ENCODE measurements at places on chromosomes 5 and 9. TPM values are rescaled to one million over a fixed set of nuclear protein-coding genes. Genes with fewer than 3 reads are reported as not detected.

- peaks cover 5% of the 10 kb centered on the region for H3K4me1 ChIP-seq
- no peak overlapping the region for H3K27ac ChIP-seq
- peak; percentile 66 for DNase-seq
- H3K4me3 ChIP-seq, result no peak overlapping the region
- H3K36me3 ChIP-seq, result no peaks in the 10 kb centered on the region
- H3K27me3 ChIP-seq, result no peaks in the 10 kb centered on the region
These were observed 10.7 kb downstream of the GSN start for GRCh38 chr9:121278477-121279261.

CTSV gene
- total RNA-seq, result 0.31 TPM

DNA sequence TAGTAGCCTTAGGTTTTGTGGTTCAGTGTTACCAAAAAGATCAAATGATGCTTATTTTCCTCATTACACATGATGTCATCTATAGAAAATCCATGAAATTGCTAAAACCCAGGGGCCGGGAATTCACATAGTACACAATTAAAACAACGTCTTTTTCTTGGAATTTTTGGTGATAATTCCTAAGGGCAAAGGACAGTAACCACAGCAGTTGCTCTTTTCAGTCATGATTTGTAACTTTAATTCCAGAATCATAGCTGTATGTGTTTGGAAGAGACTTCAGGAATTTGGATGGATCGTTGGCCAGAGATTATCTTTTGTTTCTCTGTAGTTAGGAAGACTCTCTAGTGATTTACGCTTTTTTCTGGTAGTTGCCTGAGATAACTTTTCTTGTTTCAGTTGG lies 748.7 kb downstream of the TLE4 start:
- no peak for DNase-seq
- no peak overlapping the region for H3K27ac ChIP-seq
- no peaks in the 10 kb centered on the region for H3K27me3 ChIP-seq
- no peaks in the 10 kb centered on the region for H3K36me3 ChIP-seq

DNA sequence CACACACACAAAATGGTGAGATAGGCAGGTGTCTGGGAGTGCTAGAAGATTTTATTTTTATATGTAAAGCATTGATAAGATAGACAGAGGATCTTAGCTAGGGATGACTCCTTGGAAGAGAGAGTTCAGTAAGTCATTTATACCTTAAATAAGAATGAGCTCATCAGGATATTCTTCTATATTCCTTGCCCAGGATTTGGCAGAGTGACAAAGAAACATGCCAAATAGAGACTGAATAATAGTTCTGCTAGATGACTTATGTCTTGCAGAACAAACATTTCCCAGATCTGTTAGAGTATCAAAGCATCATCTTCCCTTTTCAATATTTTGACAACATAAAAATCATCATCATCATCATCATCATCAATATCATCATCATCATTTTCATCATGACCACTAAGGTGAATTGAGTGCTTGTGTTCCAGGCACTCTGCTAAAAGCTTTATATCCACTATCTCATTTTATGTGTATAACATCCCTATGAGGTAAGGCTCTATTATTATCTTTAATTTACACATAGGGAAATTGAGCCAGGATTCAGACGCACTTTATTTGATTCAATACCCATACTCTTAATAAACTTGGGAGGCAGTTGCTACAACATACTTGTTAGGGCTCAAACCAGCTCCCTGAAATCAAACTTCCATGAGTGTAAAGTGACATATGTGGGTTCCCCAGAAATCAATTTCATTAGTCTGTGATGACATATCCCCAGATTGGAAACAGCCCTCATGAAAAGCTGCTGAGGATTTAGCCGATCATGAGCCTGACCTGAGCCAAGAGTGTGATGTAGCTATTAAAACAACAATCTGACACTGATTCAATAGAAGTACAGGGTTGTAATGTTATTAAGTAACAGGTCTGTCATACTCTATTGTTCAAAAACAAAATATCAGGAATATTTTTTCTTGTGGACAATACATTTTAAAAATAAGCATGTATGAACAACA lies 176.3 kb upstream of the SEMA6A start:
- H3K27ac ChIP-seq, result no peak overlapping the region
- no peak for DNase-seq
- no peaks in the 10 kb centered on the region for H3K36me3 ChIP-seq
- no peak overlapping the region for H3K4me3 ChIP-seq

DIPK1B gene
- 0.16 TPM for total RNA-seq

DNA sequence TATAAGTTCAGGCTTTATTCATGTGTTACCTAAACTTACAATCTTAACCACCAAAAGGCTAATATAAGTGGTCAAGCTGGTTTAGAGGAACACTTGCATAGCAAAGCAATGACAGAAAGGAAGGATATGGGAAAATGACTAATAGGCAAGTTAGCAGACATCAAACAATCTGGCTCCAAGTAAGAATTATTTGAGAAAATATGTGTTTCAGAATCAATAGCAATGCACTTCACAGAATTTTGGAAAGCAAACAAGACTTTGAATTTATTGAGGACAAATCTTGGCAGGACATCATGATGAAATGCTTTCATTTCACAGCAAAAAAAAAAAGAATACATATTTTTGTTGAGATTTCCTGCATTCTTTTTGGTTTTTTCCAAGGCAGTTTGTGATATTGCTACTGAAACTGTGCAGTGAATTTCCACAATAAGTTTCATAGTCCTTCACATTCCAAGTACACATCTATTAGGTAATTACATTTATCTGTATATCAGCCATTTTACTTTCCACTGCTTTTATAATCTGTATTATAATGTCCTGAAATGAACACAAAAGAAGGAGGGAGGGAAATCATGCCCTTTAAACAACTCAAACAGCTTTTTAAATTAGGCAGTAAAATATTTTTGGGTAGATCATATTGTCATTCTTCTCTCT lies 417.9 kb downstream of the NR2F1-AS1 start:
- no peak overlapping the region for H3K4me3 ChIP-seq
- no peak for DNase-seq
- H3K4me1 ChIP-seq, result no peaks in the 10 kb centered on the region
- no peak overlapping the region for H3K27ac ChIP-seq

DNA sequence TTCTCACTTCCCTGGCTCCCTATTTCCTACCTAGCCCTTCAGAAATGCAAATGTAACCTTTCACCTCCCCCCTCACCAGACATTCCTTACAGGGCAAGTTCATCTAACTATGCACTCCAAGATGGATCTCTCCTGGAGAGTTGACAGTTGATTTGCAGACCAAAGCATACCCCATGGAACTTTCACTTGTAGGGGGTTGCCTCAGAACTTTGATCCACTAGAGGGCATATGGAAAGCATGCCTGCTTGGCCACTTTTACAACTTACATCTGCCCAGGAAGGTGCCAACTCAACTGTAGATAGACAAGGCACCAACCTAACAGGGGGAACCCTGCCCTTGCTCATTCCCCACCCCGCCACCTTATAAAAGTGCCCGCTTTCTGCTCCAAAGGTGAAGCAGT lies 187.8 kb downstream of the NXNL2 start:
- no peaks in the 10 kb centered on the region for H3K36me3 ChIP-seq
- peaks cover 28% of the 10 kb centered on the region for H3K27me3 ChIP-seq
- H3K4me3 ChIP-seq, result no peak overlapping the region
- H3K27ac ChIP-seq, result no peak overlapping the region

ZFP2 gene
- 0.21 TPM for total RNA-seq

CCL28 gene
- 11.9 TPM for total RNA-seq

NUTM2F gene
- total RNA-seq, result not detected

LCN1 gene
- not detected for total RNA-seq

GRCh38 chr9:89404074-89404473 lies 85.8 kb downstream of the SECISBP2 start:
- H3K4me3 ChIP-seq, result peak overlapping the region; percentile 8
- peaks cover 89% of the 10 kb centered on the region for H3K36me3 ChIP-seq
- peaks cover 79% of the 10 kb centered on the region for H3K4me1 ChIP-seq

DNA sequence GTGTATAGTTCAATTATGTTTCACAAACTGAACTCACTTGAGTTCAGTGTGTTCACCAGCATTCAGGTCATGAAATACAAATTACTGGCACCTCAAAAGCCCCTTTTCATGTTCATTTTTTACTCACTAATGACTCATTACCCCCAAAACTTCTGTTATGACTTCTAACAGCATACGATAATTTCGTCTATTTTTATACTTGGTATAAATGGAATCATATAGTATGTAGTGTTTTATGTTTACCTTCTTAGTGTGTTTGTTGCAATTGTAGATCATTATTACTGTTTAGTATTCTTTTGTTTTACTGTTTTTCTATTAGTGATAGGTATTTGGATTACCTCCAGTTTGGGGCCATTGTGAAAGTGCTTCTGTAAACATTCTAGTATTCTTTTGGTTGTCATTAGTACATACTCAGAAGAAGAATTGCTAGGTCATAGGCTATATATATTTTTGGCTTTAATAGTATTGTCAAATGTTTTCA lies 33.4 kb downstream of the DDX4 start:
- peaks cover 11% of the 10 kb centered on the region for H3K4me1 ChIP-seq
- no peak overlapping the region for H3K27ac ChIP-seq
- H3K4me3 ChIP-seq, result no peak overlapping the region
- peaks cover 4% of the 10 kb centered on the region for H3K36me3 ChIP-seq
- peaks cover 6% of the 10 kb centered on the region for H3K27me3 ChIP-seq

- H3K36me3 ChIP-seq, result no peaks in the 10 kb centered on the region
- peaks cover 54% of the 10 kb centered on the region for H3K27me3 ChIP-seq
- H3K4me1 ChIP-seq, result peaks cover 20% of the 10 kb centered on the region
- peak overlapping the region; percentile 75 for H3K27ac ChIP-seq
- H3K4me3 ChIP-seq, result peak overlapping the region; percentile 82
- no peak for DNase-seq
These were observed 9.4 kb upstream of the NFIB start for GRCh38 chr9:14323083-14323971.

DNA sequence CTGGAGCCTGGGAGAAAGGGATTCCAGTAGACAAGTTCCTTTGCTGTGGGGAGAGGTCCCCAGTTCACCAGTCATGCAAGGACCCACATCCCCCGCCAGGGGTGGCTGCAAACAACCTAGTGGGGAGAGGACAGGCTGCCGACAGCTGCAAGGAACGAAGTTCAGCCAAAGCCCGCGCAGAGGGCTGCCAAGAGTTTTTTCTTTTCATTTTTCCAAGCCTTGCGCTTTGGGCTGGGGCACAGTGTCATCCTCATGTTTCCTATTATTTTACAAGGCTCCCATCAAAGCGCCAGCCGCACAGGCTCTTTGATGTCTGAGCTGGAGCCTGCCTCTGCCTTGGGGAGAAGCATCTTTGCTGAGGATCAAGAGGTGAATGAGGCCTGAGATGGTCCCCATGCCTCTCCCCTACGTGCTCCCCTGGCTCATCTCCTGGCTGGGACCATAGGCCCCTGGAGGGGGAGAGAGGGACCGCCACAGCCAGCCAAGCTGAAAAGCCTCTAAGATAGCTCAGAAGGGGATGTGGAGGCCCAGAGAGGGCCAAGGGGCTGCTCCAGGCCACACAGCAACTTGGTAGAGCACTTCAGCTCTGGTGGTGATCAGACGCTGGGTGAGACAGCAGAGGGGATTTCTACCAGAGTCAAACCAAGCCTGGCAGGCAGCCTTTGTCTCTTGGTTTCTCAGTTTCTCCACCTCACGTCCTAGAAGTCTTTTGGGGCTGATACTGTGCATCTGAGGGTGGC lies 50.4 kb upstream of the SYNPO start:
- no peak overlapping the region for H3K27ac ChIP-seq
- no peaks in the 10 kb centered on the region for H3K4me1 ChIP-seq
- no peaks in the 10 kb centered on the region for H3K36me3 ChIP-seq

DNA sequence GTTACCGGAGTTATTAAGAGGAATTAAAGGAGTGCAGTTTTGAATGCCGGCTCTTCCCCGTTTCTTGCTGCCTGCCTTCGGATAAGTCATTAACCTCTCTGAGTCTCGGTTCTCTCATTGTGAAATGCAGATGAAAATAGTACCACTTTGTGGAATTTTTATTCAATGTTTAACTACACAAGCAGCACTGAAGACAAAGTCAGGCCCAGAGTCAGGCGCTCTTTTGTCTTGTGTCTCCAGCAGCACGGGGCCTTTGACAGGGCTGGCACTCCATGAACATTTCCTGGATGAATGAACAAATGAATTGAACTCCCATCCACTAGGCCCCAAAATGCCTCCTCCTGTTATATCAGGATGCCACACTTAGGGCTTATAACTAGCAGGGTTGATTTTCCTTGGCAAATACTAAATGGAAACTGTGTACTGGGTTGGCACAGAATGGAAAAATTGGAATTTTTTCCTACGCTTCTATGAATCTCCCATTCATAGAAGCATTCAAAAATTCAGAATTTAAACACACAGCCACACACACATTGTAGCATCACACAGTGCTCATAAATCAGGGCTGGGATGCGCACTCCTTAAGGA lies 332.8 kb downstream of the MLLT3 start:
- H3K36me3 ChIP-seq, result peaks cover 29% of the 10 kb centered on the region
- peaks cover 38% of the 10 kb centered on the region for H3K4me1 ChIP-seq
- H3K27me3 ChIP-seq, result no peaks in the 10 kb centered on the region
- no peak for DNase-seq
- peak overlapping the region; percentile 10 for H3K27ac ChIP-seq
- H3K4me3 ChIP-seq, result no peak overlapping the region

GRCh38 chr9:97793067-97793466 lies 60.0 kb upstream of the FOXE1 start:
- no peaks in the 10 kb centered on the region for H3K4me1 ChIP-seq
- DNase-seq, result no peak

GRCh38 chr9:116389541-116390302 lies 236.1 kb downstream of the PAPPA start:
- H3K4me1 ChIP-seq, result peaks cover 5% of the 10 kb centered on the region
- no peaks in the 10 kb centered on the region for H3K27me3 ChIP-seq
- H3K36me3 ChIP-seq, result no peaks in the 10 kb centered on the region
- H3K4me3 ChIP-seq, result no peak overlapping the region

- H3K36me3 ChIP-seq, result no peaks in the 10 kb centered on the region
- no peak for DNase-seq
- H3K4me1 ChIP-seq, result no peaks in the 10 kb centered on the region
- H3K27ac ChIP-seq, result no peak overlapping the region
These were observed 362.4 kb upstream of the ACTBL2 start for GRCh38 chr5:57845025-57845424.

- H3K27ac ChIP-seq, result no peak overlapping the region
- peaks cover 2% of the 10 kb centered on the region for H3K36me3 ChIP-seq
- H3K4me1 ChIP-seq, result peaks cover 19% of the 10 kb centered on the region
- H3K27me3 ChIP-seq, result peaks cover 63% of the 10 kb centered on the region
These were observed 6.3 kb downstream of the FOXE1 start for GRCh38 chr9:97859346-97859745.

ADAMTS16 gene
- not detected for total RNA-seq

DNA sequence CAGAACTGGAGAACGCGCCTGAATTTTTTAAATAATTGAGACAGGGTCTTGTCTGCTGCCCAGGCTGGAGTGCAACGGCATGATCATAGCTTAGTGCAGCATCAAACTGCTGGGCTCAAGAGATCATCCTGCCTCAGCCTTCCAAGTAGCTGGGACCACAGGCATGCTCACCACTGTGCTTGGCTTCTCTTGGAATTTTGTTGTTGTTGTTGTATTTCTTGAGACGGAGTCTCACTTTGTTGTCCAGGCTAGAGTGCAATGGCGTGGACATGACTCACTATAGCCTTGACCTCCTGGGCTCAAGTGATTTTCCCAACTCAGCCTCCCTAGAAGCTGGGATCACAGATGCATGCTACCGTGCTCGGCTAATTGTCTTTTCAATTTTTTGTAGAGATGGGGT lies 58.4 kb upstream of the DAB2IP start:
- H3K36me3 ChIP-seq, result peaks cover 2% of the 10 kb centered on the region
- H3K4me3 ChIP-seq, result no peak overlapping the region
- peaks cover 39% of the 10 kb centered on the region for H3K27me3 ChIP-seq
- H3K4me1 ChIP-seq, result no peaks in the 10 kb centered on the region

DRD1 gene
- total RNA-seq, result not detected

Data from activated CD8-positive, alpha-beta T cell treated with anti-CD3 and anti-CD28 coated beads, Interleukin-2, amount 10 ng/mL, durations not matched to agents 7 days and 5 days (primary cell).